ENCODE measurements at places on chromosomes 16 and 17.

- no peak for DNase-seq
These were observed 16.7 kb downstream of the KCNJ16 start for GRCh38 chr17:70091696-70092095.

GRCh38 chr17:75625813-75626486, 7.3 kb upstream of the SMIM5 start:
- DNase-seq, result no peak

DNA sequence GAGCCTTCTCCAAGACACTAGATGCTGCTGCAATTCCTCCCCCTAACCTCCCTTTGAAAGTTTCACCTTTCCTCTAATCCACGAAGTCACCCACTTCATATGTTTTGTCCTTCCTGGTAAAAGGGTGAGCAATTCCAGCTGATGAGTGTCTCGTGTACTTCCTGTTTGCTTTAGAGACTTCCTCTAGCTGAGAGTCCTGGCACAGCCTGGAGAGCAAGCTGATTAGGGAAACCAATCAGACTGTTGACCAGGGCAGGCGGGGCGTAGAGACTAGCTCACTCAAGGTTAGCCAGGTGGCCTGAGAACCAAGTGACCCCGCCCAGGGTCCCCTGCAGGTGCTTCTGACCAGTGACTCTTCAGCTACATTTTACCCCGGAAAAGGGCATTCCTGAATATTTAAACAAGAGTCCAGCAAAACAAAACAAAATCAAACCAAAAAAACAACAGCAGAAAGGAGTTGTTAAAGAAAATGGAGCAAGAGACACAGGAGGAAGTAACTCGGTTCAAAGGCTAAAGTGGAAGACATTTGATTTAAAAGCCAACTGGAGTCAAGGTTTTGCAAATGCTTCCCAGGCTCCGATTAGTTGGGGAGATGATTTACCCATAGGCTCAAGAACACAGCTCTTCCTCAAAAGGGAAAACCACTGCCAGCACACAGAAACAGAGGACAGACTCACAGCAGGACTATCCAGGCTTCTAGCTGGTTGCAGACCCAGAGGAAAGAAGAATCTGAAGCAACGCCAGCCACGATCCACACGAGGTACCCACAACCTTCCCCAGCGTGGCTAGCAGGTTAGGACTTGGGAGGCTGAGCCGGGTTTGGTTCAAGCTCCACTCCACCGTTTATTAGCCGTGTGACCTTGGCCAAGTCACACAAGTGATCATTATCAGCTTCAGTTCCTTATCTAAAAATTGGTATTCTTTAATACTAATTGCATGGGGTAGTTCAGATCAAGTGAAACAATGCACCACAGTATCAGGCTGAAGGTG, 13.4 kb downstream of the HSPB9 start:
- no peak for DNase-seq

DNA sequence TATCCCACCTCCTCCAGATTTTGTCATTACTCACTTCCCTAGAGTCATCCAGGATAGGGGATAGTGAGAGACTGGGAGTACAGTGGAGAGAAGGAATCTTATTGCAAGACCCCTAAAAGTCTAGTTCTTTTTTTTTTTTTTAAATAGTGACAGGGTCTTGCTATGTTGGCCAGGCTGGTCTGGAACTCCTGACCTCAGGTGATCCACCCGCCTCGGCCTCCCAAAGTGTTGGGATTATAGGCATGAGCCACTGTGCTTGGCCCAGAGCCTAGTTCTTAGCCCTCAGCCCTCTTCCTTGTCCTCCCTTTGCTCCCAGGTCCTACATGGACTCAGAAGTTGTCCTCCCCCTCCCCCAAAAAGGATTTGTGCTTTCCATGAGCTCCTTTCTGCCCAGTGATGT, 2.7 kb upstream of the CHRNB1 start:
- no peak for DNase-seq

DNA sequence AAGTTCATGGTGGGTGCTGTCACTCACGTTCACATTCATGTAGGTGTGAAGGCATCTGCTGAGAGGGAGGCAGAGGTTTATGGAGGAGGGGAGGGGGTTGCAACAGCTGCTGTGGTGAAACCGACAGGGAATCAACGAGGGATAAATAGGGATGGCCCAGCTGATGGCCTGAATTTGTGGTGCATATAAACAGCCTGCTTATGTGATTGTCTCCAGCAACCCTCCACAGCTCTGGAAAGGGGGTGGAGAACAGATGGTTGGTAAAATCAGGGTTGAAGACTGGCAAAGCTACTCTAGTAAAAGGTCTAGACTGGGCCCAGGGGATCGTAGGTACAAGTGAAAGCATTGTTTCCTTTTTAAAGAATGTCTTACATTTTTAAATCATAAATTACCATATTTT, 53.7 kb downstream of the IQCK start:
- DNase-seq, result no peak

GRCh38 chr17:80737106-80738019, 192.7 kb downstream of the RPTOR start:
- DNase-seq, result no peak

DNA sequence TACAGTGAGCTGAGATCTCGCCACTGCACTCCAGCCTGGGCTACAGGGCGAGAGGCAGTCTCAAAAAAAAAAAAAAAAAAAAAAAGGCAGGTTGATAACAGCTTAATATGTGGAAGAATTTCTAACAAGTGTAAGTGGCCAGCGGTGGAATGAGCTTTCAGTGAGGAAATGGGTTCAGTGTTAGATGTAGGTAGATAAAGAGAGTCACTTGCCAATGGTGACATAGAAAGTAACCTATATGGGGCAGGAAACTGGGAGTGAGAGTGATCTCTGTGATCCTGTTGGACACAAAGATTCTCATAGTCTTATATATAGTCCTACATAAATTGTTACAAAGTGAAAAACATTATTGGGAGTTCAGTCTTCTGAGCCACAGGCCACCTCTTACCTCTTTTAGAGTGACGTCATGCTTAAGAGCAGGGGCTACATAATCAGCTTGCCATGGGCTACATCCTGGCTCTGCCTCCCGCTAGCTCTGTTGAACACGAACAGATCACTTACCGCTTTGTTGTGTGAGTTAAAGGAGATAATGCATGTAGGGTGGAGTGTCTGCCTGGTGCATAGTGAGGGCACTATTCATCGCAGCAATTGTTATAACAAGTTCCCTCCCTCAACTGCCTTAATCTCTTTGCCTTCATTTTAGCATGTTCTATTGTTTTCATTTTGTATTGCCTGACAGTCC, 110.2 kb upstream of the ELAC2 start:
- DNase-seq, result no peak

GRCh38 chr17:34626121-34626681, 46.8 kb downstream of the TMEM132E start:
- no peak for DNase-seq

GRCh38 chr17:39212841-39213480, 12.8 kb downstream of the STAC2 start:
- DNase-seq, result no peak

DNA sequence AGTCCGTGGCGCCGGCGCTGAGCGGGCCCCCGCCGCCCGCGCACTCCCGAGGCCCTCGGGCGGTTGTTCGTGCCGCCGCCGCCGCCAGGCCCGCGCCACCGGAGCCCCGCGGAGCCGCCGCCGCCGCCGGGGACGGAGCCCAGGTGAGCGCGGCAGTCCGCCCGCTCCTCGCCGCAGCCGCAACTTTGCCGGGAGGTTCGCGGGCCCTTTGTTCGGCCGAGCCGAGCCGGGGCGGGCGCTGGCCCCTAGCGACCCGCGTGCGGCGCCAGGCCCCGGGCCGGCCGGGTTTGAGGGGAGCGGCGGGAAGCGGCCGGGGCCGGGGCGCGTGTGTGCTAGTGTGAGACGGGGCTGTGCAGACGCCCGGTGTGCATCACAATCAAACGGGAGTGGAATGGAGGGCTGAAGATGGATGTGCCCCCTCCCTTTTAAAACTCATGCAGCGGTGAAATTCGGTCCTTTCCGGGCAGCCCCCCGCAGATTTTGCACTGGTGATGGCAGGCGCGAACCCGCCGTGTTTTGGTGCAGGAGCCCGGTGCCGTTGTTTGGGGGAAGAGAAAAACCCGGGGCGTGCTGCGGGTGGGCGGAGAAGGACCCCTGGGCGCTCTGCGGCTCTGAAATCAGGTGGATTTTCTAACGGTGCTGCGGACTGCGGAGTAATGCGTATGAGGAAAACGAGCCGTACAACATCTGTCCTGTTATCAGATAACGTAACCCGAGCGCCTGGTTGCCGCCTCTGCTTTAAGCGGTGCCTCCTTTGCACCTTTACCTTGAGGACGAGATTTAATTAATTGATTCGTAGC, 823 bp downstream of the TNRC6C start:
- peak; percentile 11 for DNase-seq

DNA sequence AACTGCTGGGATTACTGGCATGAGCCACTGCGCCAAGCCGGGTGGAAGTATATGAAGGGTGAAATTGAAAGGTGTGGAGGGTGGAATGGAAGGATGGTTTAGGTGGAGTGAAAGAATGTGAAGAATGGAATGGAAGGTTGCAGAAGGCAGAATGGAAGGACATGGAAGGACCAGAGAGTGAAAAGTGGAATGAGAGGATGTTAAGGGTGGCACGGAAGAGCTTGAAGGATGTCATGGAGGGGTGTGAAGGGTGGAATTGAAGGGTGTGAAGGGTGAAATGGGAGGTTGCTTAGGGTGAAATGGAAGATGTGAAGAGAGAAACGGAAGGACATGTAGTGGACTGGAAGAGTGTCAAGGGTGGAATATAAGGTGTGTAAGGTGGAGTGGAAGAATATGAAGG, 16.2 kb downstream of the MIS12 start:
- DNase-seq, result no peak

- no peak for DNase-seq
These were observed 22.1 kb upstream of the B4GALNT2 start for GRCh38 chr17:49110509-49110908.

DNA sequence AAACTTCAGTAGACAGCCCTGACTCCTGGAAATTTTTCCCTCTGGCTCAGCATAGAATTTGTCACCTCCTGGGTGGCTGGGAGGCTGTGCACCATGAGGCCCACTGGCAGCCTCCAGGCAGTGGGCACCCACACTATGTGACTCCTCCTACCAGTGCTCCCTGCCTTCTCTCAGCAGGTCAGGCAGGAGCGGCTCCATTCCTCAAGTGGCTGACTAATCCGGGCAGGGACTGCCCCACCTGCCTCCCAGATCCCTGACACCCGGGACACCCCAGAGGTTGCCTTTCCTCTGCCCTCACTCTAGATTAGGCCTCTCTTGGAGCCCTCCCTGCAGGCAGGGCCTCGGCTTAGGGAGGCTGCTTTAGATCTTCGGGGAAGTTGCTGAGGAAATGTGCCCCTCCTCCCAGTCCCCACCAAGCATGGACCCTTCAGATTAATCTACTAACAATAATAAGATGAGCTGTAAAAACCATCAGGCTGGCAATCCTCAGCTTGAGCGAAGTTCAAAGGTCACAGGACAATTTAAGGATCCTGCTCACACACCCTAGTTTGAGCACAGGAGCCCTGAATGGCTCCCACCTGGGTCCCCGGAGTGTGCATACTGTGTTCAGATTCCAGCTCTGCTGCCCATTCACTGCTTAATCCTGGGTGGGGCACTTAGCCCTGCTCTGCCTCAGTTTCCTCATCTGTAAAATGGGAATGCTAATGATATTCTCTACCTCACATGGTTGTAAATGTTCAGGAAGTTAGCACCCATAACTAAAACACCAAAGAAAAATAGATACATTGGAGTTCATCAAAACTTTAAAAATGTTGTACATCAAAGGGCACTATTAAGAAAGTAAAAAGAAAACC, 10.0 kb upstream of the MYCBPAP start:
- DNase-seq, result no peak

- DNase-seq, result peak; percentile 49
These were observed 480 bp upstream of the PROCA1 start for GRCh38 chr17:28712032-28712704.

- no peak for DNase-seq
These were observed 6.7 kb downstream of the HSPB9 start for GRCh38 chr17:42129109-42129837.

GRCh38 chr17:56880571-56880970, 33.3 kb downstream of the TRIM25 start:
- no peak for DNase-seq

DNA sequence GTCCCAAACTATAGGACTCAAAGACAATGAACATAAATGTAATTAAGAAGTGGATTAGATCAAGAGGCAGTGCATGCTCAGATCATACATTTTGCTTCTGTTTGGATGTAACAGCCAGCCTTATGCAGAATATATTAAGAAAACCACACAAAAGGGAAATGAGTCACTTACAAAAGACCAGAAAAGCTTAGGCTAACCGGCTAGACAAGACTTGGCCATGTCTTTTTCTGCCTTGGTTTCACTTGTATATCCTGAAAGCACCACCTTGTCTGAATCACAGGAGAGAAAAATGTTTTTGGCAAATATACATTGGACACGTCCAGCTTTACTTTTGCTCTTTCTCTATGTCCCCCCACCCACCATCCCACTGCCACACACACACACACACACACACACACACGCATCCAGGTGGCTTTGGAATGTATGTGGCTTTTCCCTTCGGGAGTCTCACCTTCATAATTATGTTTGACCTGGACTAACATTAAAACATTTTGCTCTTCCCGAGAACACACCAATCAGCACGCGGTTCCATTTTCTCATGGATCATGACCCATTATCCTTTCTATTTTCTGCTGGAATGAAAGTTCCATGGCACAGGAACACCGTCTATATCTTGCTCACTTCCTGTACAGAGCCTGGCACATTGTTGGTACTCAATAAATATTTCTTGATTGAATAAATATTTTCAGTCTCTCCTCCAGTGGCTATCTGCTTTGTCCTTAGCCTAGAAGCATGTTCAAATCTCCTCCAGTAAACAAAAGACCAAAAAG, 64.6 kb downstream of the CDK5R1 start:
- no peak for DNase-seq

DNA sequence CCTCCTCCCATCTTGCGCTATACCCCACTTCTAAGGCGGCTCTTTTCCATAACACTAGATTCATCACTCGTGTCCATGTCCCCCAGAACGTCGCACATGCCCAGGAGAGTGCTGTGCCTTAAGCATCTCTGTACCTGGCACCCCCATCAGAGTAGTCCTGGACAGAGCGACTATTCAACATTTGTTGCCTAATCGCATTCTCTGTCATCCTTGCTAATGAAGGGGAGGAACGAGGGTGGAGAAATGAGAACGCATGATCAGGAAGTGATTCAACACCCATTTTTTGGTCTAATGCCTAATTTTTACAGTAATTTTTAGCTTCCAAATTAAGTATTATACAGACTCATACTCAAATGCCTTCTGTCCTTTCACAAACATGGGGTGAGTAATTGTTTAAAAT, 53.2 kb downstream of the SLC39A11 start:
- DNase-seq, result no peak

DNA sequence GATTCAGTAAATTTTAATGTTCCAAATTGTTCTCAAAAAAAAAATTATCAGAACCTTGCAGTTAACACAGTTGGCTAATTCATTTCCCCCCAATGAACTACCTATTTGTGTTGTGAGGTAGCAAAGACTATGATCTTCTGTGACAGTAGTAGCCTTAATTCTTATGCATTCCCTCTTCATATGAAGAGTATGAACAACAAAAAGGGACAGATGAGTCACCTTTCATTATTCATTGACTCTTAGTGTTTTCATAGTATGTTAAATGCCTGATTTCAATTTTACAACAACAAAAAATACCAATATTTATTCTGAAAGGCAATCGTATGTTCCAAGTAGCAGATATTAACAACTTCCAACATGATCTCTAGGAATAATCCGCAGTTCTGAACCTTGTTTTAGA, 3.6 kb upstream of the SLFN11 start:
- no peak for DNase-seq

- DNase-seq, result no peak
These were observed 13.9 kb downstream of the SNN start for GRCh38 chr16:11681976-11682654.

GRCh38 chr17:51251010-51251409, 8.8 kb downstream of the MBTD1 start:
- DNase-seq, result no peak

- no peak for DNase-seq
These were observed 73.3 kb upstream of the LHX1 start for GRCh38 chr17:36863676-36864612.
